Astrocyte (in vitro differentiated cells and primary cell): ENCODE measurements at places on chromosomes 12 and 14.

DNA sequence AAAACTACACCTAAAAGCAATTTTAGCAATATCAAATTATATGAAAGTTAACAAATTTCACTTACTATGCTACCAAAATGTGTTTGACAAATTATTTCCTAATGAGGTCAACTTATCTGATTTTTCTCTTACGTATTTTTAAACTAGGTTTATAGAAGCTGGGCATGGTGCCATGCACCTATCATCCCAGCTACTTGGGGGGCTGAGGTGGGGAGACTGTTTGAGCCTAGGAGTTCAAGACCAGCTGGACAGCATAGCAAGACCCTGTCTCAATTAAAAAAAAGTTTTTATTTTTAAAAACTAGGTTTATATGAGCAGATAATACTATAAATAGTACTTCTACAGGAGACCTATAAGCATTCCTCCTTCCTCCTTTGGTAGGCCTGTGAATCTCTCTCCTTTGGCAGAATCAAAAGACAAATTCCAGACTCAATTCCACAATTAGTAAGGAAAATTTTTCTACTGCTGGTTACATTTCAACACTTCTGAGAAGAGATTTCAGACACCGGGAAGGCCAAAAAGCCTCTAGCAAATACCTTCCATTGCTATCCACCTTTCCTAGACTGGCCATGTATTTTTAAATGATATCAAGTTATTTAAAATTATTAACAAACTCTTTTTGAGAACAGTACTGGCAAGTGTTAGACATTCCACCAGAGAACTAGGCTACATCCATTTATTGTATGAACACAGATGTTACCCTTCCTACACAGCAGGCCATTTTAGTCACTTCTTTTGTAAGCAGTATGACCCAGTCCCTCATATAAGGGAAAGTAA is 34.4 kb downstream of the CDK17 start:
- DNase-seq: peak; percentile 52

GRCh38 chr12:52945389-52946232 is 3.3 kb upstream of the KRT18 start:
- DNase-seq: peak; percentile 90

GRCh38 chr12:132731574-132731973 is 20.9 kb downstream of the PGAM5 start:
- no peak for DNase-seq

DNA sequence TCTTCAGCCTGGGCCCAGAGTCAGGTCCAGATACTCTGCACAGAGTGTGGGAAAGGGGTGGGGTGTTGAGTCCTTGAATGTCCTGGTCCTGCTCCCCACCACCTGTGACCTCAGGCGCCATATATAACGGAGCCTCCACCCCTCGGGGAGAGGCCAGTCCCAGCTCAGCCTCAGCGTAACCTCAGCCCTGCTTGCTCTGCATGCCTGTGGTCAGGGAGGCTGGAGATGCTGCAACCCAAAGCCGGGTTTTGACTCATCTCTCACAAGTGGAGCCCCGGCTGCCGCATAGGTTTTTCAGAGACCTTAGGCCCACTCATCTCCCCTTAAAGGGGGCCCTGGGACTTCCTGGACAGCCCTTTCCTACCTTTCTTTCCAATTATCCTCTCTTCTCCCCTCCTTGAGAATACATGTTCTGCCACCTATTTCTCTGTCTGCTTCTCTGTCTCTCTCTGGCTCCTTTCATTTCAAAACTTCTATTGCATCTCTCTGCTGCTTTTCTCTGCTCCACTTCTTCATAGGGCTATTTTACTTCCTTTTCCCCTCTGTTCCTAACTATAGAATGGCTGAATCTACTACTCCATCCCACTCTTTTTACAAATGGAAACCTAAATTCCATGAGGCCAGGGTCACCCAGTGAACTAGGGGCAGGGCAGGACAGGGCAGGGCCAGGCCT is 1.2 kb downstream of the ITGB7 start:
- DNase-seq: peak; percentile 82

DNA sequence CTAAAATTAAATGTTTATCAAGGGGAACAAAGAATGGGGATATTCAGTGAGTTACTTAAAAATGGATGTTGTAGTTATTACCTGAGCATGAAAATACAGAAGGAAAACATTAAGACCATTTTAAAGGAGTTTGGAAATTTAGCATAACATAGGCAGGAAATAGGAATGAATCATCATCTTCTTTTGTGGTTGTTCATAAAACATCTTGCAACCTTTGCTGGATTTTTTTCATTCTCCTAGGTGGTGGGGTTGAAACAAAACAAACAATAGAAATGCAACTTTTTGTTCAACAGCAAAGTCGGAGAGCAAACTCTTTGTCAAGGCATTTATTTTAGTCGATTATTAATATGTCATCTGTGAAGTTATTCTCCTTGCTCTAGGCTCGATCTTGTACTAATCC is 275.1 kb downstream of the IPO8 start:
- peak; percentile 66 for DNase-seq

DNA sequence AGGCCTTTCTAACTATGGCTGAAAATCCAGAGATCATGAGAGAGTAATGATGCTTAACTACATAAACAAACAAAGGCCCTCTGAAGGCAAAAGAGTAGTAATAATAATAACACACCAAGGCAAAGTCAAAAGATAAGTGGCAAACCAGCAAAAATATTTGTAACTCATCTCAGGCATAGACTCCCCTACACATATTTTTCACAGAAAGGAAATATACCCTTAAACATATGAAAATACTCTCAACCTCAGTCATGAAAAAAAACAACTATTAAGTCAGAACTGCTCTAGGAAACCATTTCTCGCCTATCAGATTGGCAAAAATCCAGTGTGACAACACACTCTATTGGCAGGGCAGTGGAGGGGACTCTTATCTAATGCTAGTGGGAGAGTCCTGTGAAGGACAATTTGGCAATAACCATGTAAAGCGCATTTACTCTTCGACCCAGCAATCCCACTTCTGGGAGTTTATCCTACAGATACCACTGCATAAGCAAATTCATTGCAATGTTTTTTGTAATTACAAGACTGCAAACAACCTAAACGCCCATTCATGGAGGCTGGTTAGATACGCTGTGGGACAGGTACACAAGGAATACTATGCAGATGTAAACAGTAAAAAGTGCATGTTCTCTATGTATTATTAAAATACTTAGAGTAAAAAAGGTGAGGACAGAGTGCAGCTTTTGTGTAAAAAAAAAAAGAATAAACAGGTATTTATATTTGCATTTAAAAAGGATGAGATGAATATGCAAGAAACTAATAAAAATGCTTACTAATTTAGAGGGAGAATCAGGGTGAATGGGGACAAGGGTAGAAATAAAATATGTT is 26.0 kb upstream of the IL22 start:
- peak; percentile 43 for DNase-seq

- no peak for DNase-seq
Observed at GRCh38 chr14:101134851-101135433, 231.4 kb upstream of the RTL1 start.

DNA sequence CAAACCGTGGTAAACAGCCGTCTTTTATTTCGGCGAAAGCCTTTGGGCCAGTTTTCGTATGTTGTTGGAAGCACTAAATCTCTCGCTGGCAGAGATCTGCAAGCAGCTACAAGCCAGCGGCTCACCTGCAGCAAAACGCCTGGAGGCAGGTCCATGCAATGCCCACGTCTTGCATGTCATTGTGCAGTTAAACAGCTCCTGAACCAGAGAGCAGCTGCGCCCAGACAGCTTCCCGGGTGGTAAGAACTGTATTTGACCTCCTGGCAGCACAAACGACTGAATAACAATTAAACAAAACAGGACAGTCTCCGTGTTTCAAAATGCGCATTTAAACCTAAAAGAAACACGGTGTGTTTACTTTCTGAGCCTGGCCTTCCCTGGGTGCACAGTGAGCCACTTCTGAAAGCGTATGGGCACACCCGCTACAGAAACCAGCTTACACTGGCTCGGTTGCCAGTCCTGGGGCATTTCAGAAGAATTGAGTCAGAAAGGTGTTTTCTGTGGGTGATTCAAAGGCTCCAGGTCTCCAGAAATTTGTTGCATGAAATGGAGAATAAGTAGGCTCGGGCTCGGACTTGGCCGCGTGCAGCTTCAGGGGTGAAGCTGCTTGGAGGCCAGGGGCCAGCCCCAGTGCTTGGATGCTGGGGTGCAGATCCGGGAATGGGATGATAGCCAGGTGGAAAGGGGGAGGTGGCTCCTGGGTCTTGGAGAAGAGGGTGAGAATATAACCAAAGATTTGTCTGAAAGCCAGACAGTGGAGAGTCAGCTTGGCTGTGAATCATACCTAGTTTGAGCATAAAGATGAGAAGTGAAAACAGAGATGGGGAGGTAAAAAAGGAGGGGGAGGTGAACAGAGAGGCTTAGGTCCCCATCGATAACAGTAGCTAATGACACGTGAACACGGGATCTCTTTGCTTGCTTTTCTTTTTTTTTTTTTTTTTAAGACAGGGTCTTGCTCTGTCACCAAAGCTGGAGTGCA is 24.9 kb upstream of the FZD10 start:
- no peak for DNase-seq

GRCh38 chr14:55964091-55964490 is 154.1 kb upstream of the PELI2 start:
- no peak for DNase-seq

DNA sequence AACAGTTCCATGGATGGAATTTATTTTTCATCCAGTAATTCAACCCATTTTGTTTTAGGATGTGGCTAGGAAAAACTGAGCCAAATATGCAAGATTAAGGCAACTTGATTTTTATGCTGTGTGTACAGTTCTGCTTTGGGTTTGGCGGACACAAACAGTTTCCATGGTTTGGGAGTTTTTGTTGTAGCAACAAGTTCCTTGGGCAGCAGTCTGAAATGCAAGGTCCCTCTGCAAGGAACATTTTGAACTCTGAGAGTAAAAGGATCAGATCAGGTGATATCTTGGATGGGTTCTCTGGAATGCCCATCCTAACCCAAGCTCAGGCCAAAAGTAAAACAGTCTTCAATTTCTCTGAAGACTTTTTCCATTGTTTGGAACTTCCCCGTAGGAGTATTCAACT is 161.2 kb downstream of the TMX1 start:
- DNase-seq: peak; percentile 27

DNA sequence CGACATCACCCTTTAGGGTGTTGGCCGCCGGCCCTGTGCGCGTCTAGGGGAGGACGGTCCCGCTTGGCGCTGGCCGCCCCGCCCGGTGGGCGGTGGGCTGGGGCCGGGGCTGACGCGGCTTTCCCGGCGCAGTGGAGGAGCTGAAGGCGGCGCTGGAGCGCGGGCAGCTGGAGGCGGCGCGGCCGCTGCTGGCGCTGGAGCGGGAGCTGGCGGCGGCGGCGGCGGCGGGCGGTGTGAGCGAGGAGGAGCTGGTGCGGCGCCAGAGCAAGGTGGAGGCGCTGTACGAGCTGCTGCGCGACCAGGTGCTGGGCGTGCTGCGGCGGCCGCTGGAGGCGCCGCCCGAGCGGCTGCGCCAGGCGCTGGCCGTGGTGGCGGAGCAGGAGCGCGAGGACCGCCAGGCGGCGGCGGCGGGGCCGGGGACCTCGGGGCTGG is 3.6 kb downstream of the TNFAIP2 start:
- no peak for DNase-seq

DNA sequence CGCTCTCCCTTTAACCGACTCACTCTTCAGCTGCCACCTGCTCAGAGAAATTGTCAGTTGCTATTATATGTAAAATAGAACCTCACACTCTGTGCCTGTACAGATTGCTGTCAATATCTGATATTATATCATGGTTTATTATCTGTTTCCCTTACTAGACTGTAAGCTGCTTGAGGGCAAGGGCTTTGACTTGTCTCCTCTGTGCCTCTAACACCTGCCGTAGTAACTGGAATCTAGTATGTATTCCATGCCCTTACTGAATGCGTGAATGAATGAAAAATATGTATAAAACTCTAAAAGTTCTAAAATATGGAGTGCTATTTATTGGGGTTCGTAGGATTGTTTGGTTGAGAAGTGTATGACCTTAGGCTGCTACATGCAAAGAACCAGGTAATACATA is 1.7 kb upstream of the CD69 start:
- DNase-seq: no peak

GRCh38 chr12:104632724-104633201 is 176.0 kb downstream of the CHST11 start:
- peak; percentile 76 for DNase-seq

GRCh38 chr14:54048736-54049135 is 92.1 kb upstream of the BMP4 start:
- DNase-seq: no peak

DNA sequence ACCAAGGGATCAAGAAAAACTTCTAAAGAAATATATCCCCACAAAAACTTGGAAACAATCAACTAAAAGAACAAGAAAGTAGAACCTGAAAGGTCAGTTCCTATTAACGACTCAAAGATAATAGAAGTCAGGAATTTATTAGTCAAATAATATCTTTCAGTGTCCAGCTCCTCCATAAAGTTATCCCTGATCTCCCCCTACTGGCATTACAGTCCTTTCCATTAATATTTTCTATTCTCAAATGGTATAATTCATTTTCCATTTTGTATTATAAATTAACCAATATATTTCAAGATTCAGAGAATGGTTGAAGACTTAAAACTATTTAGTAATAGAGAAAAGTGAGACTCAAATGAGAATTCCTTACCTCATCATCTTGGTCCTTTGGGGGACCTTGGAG is 11.6 kb upstream of the SUPT16H start:
- no peak for DNase-seq

- peak; percentile 18 for DNase-seq
Observed at GRCh38 chr14:77641534-77642341, 25.3 kb upstream of the SPTLC2 start.

DNA sequence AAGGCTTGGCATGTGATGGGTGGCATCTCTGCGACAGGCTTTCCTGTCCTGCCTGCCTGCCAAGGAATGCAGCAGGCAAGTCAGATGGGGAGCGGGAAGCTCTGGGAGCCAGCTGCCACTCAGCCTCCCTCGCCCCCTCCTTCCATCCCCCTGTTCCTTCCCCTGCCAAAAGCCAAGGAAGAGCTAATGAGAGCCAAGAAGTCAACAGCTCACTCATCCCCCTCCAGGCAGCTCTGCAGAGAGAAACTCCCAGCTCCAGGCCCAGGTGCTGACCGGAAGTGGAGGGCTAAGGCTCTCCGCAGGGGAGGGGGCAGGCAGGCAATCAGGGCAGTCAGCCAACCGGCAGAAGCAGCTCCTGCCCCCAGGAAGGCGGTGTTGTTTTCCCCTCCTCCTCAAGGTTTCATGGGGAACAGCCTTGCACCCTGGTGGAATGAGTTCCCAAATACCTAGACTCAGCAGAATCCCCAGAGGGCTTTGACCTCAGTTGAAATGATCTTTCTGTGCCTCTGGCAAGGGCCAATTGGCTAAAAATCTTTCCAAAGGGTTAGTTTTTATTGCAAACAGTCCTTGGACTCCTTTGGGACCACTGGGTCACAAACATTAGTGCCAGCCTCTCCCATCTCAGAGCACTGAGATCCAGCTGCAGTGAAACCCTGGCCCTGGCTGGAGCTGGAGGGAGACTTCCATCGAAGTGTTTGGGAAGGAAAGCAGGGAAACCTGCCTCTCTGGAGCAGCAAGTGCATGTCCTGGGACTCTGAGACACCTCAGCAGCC is 349.1 kb downstream of the DPF3 start:
- no peak for DNase-seq

DNA sequence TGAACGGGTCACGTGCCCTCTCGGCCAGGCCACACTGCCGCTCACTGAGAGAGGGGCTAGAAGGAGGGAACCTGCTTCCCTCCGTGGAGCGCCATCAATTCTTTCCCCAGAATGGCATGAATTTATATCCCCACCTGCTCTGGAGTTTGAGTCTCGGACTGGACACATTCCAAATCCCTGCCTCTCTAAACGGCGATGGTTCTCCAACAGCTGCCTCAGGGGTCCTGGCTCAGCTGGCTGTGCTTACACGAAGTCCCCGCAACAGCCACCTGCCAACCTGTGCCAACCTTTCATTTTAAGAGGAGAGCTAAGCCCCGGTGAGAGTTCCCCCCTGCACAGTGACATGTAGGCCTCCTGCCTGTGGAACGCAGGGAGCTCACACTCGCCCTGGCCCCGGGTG is 73.2 kb downstream of the RIMBP2 start:
- no peak for DNase-seq
